Suppressor macrophage (primary cell): ENCODE measurements at places on chromosomes 5 and 9.

DNA sequence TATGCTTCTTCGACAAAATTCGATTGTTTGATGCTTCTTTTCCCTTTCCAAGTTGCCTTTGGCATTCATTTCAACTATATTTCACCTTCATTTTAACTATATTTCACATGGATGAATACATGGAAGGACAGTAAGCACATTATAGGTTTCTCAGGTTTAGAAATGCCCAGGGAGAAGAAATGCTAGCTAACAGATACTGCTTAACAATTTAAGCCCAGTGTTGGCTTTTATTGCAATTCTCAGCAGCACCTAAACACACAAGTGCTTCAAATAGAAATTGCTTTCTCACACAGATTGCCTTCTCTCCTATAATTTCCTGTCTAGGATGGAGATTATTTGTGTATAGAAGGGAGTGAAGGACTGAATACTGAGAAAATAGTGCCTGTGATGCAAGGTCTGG lies 30.2 kb upstream of the SMC5 start:
- DNase-seq = no peak

DNA sequence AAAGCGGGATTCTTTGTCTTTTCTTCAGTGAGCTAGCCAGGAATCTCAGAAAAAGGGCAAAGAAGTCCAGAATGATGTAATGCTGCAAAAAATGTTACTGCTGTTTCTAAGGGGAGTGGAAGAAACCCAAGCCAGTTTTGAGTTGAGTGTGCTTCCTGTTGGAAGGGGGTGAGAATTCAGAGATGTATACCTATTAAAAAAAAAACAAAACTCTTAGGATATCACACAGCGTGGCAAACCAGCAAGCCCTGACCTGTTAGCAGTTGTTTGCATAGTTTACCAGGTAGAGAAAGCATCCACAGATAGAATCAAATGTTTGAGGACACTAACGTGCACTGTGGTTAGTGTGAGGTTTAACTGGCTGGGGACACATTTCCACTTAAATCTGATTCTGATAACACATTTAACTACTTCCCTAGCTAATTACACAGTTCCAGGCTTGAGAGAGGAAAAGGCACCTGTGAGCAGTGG lies 11.4 kb downstream of the BASP1 start:
- DNase-seq = peak; percentile 22

- no peak for DNase-seq
Observed at GRCh38 chr5:160905285-160905684, 53.3 kb upstream of the ATP10B start.

GRCh38 chr5:57202811-57203210 lies 29.0 kb downstream of the GPBP1 start:
- DNase-seq = no peak

GRCh38 chr5:150513375-150514309 lies 5.7 kb downstream of the NDST1 start:
- no peak for DNase-seq
